ENCODE measurements at places on chromosomes 1 and 21.

GRCh38 chr1:109931189-109931731 lies 20.6 kb downstream of the CSF1 start:
- no peak for DNase-seq

GRCh38 chr1:22327411-22327810 lies 124.2 kb upstream of the ZBTB40 start:
- no peak for DNase-seq

GRCh38 chr1:239456788-239457187 lies 70.4 kb downstream of the CHRM3 start:
- no peak for DNase-seq

GRCh38 chr21:35479529-35479928 lies 430.4 kb upstream of the RUNX1 start:
- DNase-seq: no peak

DNA sequence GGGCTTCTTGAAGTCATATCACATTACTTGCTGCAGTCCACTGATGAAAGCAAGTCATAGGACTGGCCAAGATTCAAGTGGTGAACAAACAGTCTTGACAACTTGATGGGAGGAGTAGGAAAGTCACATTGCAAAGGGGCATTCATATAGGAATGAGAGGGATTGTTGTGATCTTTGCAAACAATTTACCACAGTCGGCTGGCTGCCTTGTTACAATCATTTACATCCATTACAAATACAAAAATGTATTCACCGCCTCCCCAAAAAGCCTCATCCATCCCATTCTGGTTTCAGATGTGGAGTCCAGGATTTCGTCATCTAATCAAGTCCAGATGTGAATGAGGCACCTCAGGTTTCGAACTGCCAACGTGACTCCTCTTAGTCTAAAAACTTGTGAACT lies 26.8 kb downstream of the GORAB start:
- no peak for DNase-seq

DNA sequence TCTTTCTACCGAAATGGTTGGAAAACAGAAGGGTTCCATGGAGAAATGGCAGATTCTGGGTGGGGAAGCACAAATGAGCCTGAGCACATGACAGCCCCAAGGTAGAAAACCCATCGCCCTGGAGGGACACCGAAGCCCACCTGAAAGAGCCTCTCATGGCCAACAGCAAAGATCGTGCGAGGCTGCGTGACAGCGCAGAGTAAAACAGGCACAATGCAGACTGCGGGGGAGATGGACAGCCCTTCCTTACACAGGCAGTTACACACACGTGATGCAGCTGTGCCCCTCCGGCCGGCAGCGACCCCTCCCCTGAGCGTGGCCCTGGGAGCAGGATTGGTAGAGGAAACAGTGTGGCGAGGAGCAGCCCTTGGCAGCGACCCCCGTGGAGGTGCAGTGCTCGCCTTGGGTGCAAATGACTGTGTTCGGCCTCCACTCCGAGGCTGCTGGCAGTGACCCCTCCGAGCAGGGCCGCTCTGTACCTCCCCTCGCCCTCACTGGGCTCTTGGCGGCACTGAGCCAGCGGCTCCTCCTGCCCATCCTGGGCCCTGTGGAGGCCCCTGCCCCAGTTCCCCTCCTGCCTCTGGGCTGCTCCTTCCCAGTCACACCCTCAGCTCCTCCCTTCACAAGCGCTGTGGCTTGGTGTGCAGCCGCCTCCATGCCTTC lies 120.9 kb upstream of the COL6A1 start:
- DNase-seq: no peak

DNA sequence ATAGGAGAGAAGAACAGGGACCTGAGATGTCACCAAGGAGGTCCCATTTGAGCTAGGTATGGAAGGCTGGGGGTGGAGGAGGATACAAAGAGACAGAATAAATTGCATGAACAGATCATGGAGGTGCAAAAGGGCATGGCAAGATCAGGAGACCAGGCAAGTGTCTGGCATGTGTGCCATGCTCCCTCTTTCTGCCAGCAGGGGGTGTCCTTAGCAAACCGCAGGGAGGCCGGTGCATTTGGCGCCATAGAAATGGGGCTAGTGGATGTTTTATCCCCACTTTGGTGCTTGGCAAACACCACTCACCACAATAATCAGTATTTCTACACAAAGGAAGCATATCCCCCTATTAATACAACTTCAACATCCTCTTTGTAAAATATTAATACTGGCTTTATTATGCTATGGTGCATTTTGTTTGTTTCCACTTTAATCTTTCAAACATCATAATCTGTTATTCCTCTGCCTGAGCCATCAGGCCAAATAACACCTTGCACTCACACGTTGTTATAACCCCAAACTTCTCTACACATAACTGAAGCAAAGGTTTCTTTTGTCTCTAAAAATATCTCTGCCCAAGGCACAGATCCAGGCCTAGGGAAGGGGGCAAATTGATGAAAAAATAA lies 25.9 kb downstream of the S100A6 start:
- DNase-seq: no peak

DNA sequence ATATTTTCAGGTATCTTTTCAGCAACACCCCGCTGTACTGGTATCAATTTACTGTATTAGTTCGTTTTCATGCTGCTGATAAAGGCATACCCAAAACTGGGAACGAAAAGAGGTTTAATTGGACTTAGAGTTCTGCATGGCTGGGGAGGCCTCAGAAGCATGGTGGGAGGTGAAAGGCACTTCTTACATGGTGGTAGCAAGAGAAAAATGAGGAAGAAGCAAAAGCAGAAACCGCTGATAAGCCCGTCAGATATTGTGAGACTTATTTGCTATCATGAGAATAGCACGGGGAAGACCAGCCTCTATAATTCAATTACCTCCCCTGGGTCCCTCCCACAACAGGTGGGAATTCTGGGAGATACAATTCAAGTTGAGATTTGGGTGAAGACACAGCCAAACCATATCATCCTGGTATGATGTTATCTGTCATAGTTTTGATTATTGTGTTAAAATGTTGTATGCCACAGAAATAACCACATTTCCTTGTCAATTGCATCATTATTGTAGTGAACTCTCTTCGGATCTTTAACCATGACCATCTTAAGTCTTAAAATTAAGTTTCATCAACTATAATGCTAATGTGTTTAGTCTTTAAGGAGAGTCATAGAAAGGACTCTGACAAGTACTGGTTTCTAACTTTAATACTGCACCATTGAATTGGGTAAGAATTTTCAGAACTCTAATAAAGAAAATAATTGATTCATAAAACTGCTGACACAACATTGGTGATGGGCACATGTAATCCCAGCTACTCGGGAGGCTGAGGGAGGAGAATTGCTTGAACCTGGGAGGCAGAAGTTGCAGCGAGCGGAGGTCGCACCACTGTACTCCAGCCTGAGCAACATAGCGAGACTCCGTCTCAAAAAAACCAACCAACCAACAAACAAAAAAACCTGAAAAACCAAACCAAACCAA lies 58.2 kb downstream of the TBX19 start:
- DNase-seq: no peak

- DNase-seq: no peak
Observed at GRCh38 chr1:50084389-50084788, 24.3 kb upstream of the ELAVL4 start.

DNA sequence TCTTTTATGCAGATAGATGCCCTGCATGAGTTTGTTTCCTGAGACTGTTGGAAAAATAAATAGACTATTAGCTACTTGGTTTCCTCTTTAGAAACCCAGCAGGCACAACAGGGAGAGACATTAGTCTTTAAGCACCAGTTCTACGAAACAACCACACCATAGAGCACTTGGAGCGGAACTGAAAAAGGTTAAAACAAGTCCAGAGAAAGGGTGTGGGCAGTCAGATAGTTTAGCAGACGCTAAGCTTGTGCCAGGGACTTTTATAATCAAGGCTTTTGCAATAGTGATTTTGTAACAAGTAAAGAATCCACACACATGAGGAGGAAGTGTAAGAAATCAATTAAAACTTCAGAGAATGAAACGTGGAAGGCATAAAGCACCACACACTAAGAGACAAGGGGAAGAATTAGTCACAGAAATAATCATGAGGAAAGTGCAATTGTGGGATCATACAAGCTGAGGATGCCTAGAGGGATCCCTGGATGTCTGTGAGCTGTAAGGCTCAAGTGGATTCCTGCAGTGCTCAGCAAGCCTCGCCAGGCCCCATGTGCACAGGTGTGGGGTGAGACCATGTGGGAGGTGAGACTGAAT lies 37.8 kb upstream of the TLR5 start:
- no peak for DNase-seq

- no peak for DNase-seq
Observed at GRCh38 chr21:33058527-33058926, 11.4 kb upstream of the OLIG1 start.

DNA sequence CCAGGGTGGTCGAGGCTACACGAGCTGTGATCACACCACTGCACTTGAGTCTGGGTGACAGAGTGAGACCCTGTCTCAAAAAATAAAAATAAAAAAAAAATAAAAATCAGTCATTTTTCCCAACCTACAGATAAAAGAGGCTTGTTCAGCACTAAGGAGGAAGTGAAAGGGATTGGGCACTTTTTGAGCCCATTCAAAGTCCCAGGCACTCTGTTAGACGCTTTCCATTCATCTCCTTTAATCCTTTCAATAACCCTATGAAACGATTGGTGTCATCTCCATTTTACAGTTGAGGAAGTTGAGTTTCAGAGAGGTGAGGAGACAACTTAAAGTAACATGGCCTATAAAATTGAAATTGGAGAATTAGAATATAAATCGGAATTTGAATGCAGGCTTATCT lies 10.4 kb upstream of the AGO4 start:
- no peak for DNase-seq

GRCh38 chr1:198083549-198083948 lies 73.2 kb upstream of the NEK7 start:
- no peak for DNase-seq

DNA sequence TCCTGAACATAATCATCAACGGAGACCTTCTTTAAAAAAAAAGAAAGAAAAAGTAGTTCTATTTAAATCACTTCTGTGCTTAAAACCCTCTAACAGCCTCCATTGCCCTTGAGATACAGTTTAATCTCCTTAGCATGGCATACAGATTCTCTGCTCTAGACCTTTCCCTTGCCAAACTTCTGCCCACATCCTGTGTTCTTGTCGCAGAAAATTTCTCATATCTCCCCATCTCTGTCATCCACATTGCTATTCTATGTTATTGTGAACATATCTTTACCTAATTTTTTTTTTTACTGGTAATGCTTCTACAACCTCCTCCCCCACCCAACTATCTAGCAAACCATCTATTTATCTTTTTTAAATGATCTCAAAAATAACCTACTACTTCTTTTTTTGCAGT lies 135.7 kb upstream of the PROX1 start:
- no peak for DNase-seq

- no peak for DNase-seq
Observed at GRCh38 chr1:235644693-235645305, 4.8 kb downstream of the GNG4 start.

- no peak for DNase-seq
Observed at GRCh38 chr1:62590255-62590969, 6.9 kb upstream of the ANGPTL3 start.

DNA sequence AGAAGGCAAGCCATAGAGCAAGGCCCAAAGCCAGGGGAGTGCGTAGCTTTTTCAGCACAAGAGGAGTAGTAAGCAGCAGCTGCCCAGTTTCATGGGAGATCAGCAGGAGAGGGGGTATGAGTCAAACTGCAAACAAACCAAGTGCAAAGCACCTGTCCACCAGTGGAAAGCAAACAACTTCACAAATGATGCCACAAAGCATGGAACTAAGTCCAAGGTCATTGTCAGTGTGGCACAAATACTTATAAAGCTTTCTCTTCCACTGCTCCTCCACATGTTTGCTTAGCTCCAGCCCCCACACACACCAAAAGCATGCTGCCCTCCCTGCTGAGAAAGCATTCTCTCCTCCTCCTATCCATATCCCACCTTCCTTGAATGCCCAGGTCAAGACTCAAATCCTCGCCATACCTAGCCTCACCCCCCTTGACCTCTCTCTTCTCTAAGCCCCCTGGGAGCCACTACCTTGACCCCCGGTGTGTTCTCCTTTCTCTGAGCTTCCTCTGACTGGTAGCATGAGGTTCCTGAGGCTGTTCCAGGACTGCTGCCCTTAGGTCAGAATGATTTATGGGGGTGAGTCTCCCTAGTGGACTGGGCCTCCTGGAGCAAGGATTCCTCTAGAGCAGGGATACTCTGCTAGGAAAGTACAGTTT lies 70.4 kb downstream of the DMAP1 start:
- no peak for DNase-seq

GRCh38 chr1:204578867-204579664 lies 62.9 kb downstream of the MDM4 start:
- peak; percentile 45 for DNase-seq

DNA sequence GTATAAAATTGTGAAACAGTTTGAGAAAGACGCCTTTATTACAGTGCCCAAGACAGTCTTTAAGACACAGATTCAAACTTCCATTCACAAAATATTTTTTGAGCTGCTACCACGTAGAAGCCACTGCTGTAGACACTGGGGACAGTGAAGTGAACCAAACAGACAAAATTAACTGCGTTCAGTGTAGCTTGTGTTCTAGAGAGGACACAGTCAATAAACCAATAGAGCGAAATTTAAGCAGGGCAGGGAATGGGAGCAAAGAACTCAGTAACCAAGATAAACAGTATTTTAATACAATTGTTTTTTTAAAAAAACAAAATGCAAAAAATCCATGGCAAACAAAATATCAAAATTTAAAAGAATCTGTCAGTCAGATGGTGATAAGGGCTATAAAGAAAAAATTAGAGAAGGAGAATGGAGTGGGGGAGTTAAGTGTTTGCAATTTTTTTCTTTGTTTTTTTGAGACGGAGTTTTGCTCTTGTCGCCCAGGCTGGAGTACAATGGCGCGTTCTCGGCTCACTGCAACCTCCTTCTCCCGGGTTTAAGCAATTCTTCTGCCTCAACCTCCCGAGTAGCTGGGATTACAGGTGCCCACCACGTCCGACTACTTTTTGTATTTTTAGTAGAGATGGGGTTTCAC lies 719 bp upstream of the PARS2 start:
- DNase-seq: no peak

- no peak for DNase-seq
Observed at GRCh38 chr1:157691285-157691920, 9.2 kb downstream of the FCRL3 start.
